ENCODE measurements at places on chromosomes 5 and 9. TPM values are rescaled to one million over a fixed set of nuclear protein-coding genes. Genes with fewer than 3 reads are reported as not detected.
A peak's percentile ranks its signal among the peaks of the same experiment; 100 is the strongest.

- H3K27me3 ChIP-seq = no peaks in the 10 kb centered on the region
- peak; percentile 28 for DNase-seq
- no peak overlapping the region for H3K4me3 ChIP-seq
- peaks cover 5% of the 10 kb centered on the region for H3K4me1 ChIP-seq
- no peaks in the 10 kb centered on the region for H3K36me3 ChIP-seq
- no peak overlapping the region for H3K27ac ChIP-seq
Observed at GRCh38 chr9:83472221-83472665, 66.0 kb downstream of the FRMD3 start.

The CCL21 gene
- total RNA-seq = 1.7 TPM

The ARSI gene
- total RNA-seq = not detected

DNA sequence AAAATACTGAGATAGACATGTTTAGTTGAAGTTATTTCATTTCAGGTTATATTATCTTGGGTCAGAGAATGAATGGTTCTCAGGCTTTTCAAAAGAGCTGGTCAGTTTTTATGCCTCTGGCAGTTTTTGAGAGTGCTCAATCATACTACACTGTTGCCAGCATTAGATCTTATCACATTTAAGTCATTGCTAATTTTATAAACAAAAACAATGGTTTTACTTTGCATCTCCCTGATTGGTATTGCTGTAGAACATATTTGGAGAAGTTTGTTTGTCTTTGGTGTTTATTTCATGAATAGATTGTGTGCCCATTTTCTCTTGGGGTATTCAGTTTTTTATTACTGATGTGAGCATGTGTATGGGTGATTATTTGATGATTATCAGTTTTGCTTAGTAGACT is 1.5 kb downstream of the CATSPER3 start:
- no peaks in the 10 kb centered on the region for H3K27me3 ChIP-seq
- H3K4me3 ChIP-seq = no peak overlapping the region
- H3K36me3 ChIP-seq = no peaks in the 10 kb centered on the region
- H3K27ac ChIP-seq = no peak overlapping the region
- DNase-seq = no peak

The TIFAB gene
- total RNA-seq = not detected

DNA sequence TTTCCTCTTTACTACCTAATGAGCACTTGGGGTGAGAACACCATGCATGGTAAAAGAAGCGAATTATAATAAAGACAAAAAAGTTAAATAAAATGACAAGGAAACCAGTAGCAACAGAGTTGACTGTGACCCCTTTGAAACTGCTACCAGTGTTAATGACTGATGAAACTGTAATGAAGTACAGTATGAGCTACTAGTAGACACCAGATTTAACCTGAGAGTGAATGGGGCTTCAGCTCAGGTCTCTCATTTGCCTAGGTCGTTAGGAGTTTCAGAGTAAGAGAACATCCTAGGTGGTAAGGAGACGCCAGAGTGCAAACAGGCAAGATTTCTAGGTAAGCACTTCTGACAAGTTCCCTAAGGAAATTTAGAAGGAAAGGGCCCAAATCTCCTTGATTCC is 346.4 kb downstream of the BNC2 start:
- DNase-seq = no peak
- H3K27me3 ChIP-seq = no peaks in the 10 kb centered on the region
- no peak overlapping the region for H3K4me3 ChIP-seq
- H3K27ac ChIP-seq = no peak overlapping the region
- H3K4me1 ChIP-seq = peaks cover 20% of the 10 kb centered on the region

DNA sequence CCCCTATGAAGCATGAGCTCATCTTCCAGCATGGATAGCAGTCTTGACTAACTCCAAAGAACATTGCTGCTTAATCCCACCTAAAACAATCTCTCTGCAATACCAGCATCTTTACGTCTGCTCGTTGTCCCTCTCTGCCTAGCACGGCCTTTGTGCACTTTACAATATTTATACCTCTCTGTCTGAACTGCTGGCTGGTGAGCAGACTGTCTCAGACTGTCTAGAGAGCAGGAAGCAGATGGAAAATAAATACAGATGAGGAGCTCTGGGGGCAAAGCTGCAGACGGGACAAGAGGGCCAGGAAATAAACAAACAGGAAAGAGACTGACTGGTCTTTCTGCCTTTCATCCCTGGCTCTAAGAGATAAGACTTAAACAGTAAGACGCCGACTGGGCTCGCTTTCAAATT is 224.8 kb downstream of the ENC1 start:
- H3K27ac ChIP-seq = no peak overlapping the region
- DNase-seq = peak; percentile 51
- no peaks in the 10 kb centered on the region for H3K27me3 ChIP-seq
- peaks cover 10% of the 10 kb centered on the region for H3K4me1 ChIP-seq
- H3K36me3 ChIP-seq = no peaks in the 10 kb centered on the region

The SLC45A2 gene
- not detected for total RNA-seq

- H3K27me3 ChIP-seq = no peaks in the 10 kb centered on the region
- no peak overlapping the region for H3K27ac ChIP-seq
- peaks cover 88% of the 10 kb centered on the region for H3K36me3 ChIP-seq
- H3K4me1 ChIP-seq = peaks cover 20% of the 10 kb centered on the region
Observed at GRCh38 chr9:124345751-124346281, 69.4 kb downstream of the PSMB7 start.

DNA sequence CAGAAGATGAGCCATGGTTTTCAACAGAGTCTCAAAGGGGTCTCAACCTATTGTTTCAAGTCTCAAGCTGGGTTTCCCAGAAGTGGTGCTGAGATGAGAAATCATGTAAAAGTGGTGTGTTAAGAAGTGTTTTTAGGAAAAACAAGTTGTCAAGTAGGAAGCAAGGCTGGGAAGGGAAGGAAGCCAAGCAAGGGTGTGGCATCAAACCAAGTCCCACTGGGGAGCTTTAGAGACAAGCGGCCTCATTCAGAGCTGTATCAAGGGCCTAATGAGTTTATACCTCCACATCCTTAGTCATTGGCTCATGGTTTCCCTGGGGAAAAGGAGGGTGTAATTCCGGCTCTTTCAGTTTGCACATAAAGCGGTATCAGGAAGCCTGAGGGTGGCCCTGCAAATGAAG is 26.4 kb upstream of the GABRB2 start:
- no peak overlapping the region for H3K27ac ChIP-seq
- DNase-seq = no peak
- H3K36me3 ChIP-seq = no peaks in the 10 kb centered on the region

The PRELID2 gene
- 203 TPM for total RNA-seq

DNA sequence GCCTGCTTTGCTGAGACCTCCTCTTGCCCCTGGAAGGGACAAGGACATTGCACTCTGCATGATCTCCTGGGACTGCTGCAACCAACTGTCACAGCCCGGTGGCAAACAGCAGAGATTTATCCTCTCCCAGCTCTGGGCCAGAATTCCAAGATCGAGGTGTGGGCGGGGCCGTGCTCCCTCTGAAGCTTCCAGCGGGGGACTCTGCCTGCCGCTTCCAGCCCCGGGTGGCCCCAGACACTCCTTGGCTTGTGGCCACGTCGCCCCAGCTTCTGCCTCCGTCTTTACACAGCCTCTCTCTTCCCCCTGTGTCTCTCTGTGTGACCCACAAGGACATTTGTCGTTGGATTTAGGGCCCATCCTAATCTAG is 67.1 kb downstream of the COL5A1 start:
- H3K4me1 ChIP-seq = peaks cover 74% of the 10 kb centered on the region
- DNase-seq = no peak
- peak overlapping the region; percentile 88 for H3K27ac ChIP-seq
- H3K27me3 ChIP-seq = no peaks in the 10 kb centered on the region
- no peak overlapping the region for H3K4me3 ChIP-seq

DNA sequence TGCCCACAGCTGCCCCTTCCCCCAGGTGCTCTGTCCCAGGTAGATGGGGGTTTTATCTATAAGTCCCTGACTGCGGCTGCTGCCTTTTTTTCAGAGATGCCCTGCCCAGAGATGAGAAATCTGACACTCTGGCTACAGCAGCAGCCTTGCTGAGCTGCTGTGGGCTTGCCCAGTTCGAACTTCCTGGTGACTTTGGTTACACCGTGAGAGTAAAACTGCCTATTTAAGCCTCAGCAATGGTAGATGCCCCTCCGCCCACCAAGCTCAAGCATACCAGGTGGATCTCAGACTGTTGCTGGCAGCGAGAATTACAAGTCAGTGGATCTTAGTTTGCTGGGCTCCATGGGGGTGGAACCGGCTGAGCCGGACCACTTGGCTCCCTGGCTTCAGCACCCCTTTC is 56.8 kb downstream of the MINAR2 start:
- no peaks in the 10 kb centered on the region for H3K36me3 ChIP-seq
- DNase-seq = no peak
- no peaks in the 10 kb centered on the region for H3K4me1 ChIP-seq
- no peak overlapping the region for H3K27ac ChIP-seq

- H3K4me1 ChIP-seq = peaks cover 10% of the 10 kb centered on the region
- no peaks in the 10 kb centered on the region for H3K27me3 ChIP-seq
- H3K4me3 ChIP-seq = no peak overlapping the region
- H3K27ac ChIP-seq = no peak overlapping the region
- no peak for DNase-seq
Observed at GRCh38 chr9:98410185-98410697, 154.8 kb upstream of the TBC1D2 start.

DNA sequence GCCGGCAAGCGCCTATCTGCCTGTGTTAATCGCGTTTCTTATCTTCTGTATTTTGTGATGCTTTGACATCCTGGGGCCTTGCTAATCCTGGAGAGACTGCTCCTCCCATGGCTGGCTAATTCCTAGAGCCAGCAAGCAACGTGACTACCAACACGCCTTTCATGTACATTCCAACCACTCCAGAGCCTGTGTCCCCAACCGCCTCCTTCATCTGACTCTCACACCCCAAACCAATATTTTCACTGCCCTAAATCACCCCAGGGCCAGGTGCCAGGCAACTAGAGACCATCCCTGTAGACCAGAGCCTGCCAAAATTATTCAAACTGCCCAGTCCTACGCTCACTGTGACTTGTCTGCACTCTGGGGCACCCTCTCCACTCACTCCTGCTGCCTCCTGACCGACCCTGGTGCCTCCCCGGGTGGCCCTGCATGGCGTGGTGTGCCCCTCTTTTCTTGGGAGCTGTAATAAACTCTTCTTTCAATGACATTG is 50.5 kb upstream of the COL5A1 start:
- H3K27me3 ChIP-seq = no peaks in the 10 kb centered on the region
- no peaks in the 10 kb centered on the region for H3K4me1 ChIP-seq
- H3K36me3 ChIP-seq = no peaks in the 10 kb centered on the region
- no peak overlapping the region for H3K4me3 ChIP-seq

- no peak overlapping the region for H3K4me3 ChIP-seq
- no peak overlapping the region for H3K27ac ChIP-seq
- H3K27me3 ChIP-seq = no peaks in the 10 kb centered on the region
- no peak for DNase-seq
Observed at GRCh38 chr5:72584466-72584865, 77.3 kb upstream of the ZNF366 start.

- no peaks in the 10 kb centered on the region for H3K27me3 ChIP-seq
- no peaks in the 10 kb centered on the region for H3K4me1 ChIP-seq
- no peak overlapping the region for H3K4me3 ChIP-seq
- DNase-seq = no peak
- no peaks in the 10 kb centered on the region for H3K36me3 ChIP-seq
Observed at GRCh38 chr5:155082401-155082800, 68.8 kb downstream of the KIF4B start.

The PAEP gene
- total RNA-seq = not detected

DNA sequence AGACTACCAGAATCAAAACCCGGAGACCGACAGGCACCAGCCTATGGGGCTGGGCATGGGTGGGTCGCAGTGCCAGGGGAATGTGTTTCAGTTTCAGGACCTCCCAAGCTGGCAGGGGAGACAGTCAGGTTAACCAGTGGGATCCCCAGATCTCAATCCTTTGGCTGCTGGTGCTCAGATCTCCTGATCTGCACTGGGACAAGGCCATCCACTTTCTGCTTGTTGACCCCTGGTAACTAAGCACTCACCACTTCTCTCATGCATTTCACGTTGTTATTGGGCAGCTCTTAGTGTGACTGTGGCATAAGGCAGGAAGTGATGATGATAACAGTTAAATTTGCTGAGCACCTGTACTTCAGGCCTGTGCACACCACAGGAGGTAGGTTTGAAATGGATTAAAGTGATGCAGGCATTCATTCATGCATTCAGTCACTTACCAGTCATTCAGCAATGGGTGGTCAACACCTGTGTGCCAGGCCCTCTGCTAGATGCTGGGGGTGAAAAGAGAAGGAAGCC is 42.1 kb upstream of the STXBP1 start:
- H3K4me3 ChIP-seq = peak overlapping the region; percentile 88
- H3K4me1 ChIP-seq = peaks cover 79% of the 10 kb centered on the region

DNA sequence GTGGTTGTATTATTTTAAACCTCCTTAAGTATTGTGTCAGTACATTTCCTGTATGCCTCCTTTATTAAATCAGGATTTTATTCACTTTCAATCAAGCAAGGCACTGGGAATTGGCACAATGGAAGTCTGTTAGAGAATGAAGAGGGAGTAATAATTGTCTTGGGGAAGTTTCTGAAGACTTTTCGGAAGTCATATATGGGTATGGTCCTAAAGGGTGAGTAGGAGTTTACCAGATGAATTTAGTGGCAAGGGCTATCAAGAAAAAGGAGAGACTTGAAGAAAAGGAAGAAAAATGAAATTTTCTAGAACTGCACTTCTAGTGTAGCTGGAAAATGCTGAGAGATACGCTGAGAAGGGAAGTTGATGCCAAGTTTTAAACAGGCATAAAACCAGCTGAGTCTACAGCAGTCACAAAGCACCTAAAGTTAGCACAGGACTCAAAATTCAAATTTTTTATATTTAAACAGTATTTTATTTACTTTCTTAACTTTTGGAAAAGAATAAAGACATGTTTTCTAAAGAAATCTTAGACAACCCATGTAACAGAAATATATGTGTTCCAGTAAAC is 184.9 kb downstream of the SMC2 start:
- no peak overlapping the region for H3K27ac ChIP-seq
- H3K27me3 ChIP-seq = no peaks in the 10 kb centered on the region
- H3K36me3 ChIP-seq = no peaks in the 10 kb centered on the region
- DNase-seq = no peak
- H3K4me3 ChIP-seq = no peak overlapping the region
- H3K4me1 ChIP-seq = no peaks in the 10 kb centered on the region

GRCh38 chr9:81850724-81851123 is 77.5 kb upstream of the SPATA31D4 start:
- no peak overlapping the region for H3K27ac ChIP-seq
- H3K36me3 ChIP-seq = no peaks in the 10 kb centered on the region
- H3K4me1 ChIP-seq = peaks cover 8% of the 10 kb centered on the region
- no peaks in the 10 kb centered on the region for H3K27me3 ChIP-seq

DNA sequence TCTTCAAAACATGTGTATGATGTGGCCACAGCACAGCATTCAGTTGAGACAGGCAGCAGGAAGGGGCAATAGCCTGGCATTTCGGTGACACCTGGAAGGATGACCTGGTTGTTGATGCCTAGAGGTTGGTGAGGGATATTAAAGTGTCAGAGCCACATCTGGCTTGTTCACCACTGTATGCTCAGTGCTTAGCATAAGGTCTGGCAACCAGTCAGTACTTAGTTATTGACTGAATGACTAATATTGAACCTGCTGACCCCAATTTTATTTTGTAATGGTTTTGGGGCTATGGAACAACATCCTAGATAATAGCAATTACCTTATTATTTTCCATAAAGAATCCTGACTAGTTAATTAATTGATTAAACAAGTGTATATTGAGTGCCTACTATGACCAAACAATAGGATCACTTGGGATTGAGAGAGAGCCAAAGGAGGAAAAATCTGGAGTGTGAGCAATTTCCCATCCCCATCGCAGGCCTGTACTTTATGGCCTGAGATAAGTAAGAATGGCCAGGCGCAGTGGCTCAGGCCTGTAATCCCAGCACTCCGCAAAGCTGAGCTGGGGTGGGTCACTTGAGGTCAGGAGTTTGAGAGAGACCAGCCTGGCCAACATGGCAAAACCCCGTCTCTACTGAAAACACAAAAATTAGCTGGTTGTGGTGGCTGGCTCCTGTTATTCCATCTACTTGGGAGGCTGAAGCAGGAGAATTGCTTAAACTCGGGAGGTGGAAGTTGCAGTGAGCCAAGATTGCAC is 85.4 kb upstream of the PLPP1 start:
- peak overlapping the region; percentile 28 for H3K27ac ChIP-seq
- DNase-seq = no peak
- no peak overlapping the region for H3K4me3 ChIP-seq
- no peaks in the 10 kb centered on the region for H3K27me3 ChIP-seq
